Vagina (tissue), 2 donors: ENCODE measurements at places on chromosomes 13 and 19.

DNA sequence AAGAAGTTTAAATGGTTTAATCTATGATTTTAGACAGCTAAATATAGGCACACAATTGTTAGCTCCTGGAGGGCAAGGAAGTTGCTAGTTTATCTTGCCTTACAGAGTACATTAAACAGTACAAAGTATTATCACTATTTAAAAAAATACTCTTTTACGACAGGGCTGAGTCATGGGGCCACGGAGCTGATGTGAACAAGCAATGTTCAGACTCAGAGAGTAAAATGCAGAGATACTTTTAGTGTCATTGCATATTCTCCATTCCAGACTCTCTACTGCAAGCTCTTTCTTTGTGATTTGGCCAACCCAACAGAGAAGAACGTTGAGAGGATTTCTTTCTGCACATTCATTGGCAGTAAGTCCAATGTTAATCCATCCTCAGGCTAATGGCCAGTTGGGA lies 352.4 kb downstream of the SPRY2 start:
- DNase-seq = no peak

DNA sequence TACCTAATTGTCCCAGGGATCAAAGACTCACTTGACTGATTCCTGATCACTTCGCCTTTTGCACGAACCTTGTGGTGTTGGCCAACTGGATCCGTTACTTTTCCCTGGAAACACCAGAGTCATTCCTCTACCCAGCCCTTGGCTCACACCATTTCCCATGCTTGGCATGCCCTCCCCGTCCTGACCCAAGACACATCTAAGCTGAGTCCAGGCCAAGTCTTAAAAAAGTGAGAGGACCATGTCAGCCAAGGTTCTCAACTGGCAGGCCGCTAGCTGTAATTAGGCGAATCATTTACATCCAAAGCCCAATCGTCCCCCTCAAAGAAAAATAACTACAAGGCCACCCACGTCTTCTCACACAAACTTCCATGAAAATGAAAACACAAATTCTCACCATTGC lies 11.5 kb downstream of the PLAUR start:
- no peak for DNase-seq

- no peak for DNase-seq
These were observed at the start of gene ARHGEF18 for GRCh38 chr19:7348587-7349230. Gene ARHGEF18, plus strand, starts transcription at chr19:7348937. Its CDS starts 13,954 bp downstream, at chr19:7362891.

DNA sequence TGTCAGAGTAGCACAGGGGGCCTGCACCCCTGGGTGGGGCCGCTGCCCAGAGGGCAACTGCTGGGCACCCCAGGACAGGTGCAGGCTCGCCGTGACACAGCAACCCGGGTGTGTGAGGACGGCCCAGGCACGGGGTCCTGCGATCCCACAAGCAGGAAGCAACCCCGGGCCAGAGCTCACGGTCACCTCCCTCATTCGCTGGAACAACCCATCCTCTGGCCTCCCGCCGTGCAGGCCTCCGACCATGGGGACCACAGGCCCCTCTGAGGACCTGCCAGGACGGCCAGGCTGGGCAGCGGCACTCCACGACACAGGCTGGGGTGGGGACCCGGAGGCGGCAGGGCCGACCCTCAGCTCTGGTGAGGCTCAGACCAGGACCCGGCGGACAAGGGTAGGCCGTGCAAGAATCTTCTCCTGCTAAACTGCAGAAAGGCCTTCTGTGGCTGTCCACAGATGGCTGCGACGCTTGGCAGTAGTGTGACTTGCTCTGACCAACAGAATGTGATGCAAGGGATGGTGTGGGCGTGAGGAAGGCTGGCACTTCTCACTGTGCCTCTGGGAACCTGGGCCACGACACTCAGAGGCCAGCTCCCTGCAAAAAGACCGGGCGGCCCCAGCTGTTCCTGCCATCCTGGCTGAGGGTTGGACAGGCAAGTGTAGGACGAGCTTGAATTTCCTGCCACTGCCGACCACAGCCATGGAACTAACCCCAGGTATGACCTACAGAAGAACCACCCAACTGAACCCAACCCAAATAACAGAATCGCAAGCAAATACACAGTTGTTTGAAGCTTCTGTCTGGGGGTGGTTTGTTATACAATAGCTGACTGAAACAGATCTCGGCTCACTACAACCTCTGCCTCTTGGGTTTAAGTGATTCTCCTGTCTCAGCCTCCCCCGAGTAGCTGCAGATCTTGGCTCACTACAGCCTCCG lies 26.5 kb downstream of the PIP5K1C start:
- DNase-seq = no peak

DNA sequence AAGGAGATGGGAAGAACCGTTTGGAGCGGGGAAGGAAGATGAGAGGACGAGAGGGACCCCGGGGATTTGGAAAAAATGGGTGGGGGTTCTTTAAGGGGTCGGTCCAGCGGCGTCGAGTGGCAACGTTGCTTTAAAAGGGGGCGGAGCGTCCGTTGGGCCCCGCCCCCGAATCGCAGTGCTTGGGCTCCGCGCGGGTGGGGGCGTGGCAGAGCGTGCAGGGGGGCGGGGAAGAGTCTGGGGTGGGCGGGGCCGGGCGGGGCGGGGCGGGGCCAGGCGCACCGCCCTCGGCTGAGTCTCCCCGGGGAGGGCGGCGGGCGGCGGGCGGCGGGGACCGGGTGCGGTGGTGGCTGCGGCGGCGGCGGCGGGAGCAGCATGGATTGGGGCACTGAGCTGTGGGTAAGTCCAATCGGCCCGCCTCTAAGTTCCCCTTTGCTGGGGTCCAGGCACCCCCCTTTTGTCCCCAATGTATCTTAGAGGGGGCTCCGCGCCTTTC lies at the start of gene TRIP10:
Gene TRIP10, plus strand, starts transcription at position 291 of the 493 bp plus-strand sequence. Its CDS starts 82 bp downstream, at position 373.
- DNase-seq = no peak

GRCh38 chr19:55339889-55340783 lies 460 bp downstream of the KMT5C start:
- no peak for DNase-seq

DNA sequence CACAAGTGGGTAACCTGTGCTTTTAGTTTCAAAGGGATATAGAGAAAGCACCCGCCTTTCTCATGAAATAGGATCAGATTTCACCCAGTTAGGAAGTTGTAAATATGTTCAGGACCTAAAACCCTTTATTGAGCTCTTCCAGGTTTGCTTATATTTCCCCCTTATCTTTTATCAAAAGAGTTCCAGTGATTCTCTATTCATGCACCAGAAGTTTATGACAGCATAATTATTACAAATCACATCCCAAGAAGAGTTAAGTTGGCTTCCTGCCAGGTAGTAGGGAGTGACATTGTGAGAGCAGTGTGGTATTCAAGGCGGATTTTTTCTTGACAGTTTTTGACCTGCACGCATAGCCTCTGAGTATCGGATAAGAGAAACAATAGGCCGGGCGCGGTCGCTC lies 190.3 kb downstream of the STK24 start:
- DNase-seq = no peak

- DNase-seq = no peak
These were observed 27.0 kb downstream of the ARID3A start for GRCh38 chr19:952680-953444.

DNA sequence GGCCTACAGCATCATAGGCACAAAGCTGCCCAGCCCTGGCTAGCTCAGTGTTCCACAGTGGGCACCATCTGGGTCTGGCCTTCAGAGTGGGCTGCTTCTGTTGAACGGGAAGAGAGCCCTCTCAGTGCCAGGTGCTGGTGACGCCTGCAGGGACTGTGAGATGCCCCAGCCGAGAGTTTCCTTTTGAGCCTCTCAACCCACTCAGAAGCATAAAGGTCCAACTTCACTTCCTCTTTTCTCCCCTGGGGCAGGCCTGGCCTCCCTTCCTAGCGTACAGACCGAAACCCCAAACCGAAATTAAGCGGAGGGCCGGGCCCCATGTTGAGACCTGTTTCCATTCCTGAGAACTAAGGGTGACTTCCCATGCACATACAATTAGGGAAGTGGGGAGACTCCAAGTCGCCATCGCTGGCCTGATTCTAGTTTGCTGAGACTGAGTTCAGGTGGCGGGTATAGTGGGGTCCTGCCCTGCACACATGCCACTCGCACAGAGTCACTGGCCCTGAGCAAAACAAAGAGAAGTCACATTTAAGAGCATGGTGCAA lies 6.9 kb downstream of the RAB8A start:
- DNase-seq = no peak

DNA sequence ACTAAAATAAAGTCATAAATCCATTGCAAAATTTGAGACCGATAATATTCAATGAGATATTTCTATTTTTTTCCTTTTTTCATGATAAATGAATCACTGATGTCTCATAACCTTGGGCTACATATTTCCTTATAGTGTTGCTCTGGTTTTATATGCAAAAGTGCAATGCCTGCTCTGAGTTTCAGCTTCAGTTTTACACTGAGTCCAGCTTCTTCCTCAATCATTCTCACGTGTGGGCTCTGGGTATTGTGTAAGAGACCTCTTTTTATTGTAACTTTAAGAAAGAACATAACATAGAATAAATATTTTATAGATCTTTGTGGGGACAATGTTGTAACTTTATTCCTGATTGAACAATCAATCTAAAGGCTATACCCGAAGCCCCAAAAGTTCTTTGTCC lies 280.2 kb upstream of the EDNRB start:
- no peak for DNase-seq

GRCh38 chr13:111663505-111663904 lies 343.1 kb downstream of the TEX29 start:
- peak; percentile 58 for DNase-seq

DNA sequence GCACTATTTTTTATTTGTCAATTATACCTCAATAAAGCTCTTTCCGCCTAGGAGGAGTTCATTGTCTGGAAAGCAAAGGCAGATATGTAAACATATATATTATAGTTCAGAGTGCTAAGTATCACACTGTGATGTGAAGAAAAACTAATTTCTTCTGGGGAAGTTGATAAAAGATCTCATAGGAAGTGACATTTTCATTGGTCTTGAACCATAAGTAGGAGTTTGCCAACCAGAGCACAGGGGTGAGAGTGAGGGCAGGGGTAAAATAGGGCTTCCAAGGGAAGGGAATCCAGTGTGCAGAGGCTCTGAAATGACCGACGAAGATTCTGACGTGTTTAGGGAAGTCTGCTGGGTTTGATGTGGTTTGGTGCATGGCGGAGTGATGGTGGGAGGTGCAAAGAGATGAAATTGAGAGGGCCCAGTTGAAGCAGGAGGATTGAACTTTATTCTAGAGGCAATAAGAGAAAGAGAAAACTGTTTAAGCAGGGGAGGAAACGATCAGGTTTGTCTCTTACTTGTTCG lies 780 bp upstream of the GTF2F2 start:
- no peak for DNase-seq

GRCh38 chr13:45695198-45695730 lies 6.9 kb upstream of the CBY2 start:
- DNase-seq = peak; percentile 52

- DNase-seq = no peak
These were observed 225.8 kb downstream of the GGACT start for GRCh38 chr13:100362781-100363180.

GRCh38 chr13:74026753-74027152 lies 107.5 kb downstream of the KLF12 start:
- DNase-seq = no peak

DNA sequence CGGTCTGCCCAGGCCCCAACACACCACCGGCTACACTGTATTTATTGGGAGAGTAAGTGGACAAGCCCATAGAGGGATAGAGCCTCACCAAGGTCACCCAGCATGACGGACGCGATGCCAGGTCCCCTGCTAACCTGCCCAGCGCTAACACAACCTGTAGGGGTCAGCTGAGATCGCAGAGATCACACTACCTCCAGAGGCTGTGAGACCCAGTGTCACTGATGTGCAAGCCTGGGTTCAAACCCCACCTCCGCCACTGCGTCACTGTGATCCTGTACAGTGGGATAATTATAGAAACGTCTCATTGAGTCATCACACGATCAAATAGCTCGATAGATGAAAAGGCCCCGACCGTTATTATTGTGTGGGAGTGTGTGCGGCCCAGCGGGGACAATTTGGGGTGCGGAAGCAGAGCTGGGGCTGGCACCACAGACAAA lies 10.6 kb upstream of the TLE2 start:
- DNase-seq = no peak

DNA sequence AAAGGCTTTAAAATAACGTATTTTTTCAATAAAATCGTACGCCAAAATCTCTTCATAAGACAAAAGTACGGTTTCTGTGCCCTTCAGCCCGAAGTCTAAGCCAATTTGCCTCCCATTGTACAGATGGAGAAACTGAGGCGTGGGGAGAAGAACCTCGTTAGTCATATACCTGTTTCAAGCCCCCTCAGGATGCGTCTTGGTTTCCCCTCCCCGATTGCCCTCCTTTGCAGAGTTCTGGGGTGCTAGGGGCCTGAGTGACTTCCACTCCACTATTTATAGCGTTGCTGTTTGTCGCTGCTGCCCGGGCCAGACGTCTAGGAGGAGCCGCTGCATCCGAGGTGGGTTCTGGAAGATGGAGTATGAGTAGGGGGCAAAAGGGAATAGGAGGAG lies 2.3 kb upstream of the LTBP4 start:
- DNase-seq = no peak

GRCh38 chr13:30857018-30857417 lies 49.1 kb upstream of the MEDAG start:
- DNase-seq = no peak

GRCh38 chr19:21608571-21608970 lies 103.2 kb downstream of the ZNF429 start:
- no peak for DNase-seq

DNA sequence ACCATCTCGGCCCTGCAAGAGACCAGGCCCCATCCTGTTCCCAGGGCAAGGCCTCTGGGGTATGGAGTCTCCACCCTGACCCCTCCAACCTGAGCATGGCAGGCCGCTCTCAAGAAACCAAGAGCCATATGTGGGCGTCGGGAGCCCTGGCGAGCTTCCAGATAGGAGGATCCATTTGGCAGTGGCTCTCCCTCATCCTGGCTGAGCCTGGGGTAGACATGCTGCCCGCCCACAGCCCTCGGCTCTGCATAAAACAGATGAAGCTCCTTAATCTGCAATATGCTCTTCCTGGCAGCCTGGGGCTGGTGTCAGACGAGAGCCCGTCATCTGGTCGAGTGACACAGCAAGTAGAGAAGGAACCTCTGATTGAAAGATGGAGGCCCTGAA lies 6.1 kb downstream of the ATP13A1 start:
- DNase-seq = no peak

GRCh38 chr13:50268500-50268899 lies 253.3 kb downstream of the KCNRG start:
- DNase-seq = no peak
